Epithelial cell of esophagus (primary cell): ENCODE measurements at places on chromosomes 7 and 10.

- DNase-seq = no peak
Measured at GRCh38 chr7:3239291-3239691, 61.8 kb upstream of the SDK1 start.

- DNase-seq = no peak
Measured at GRCh38 chr7:25240340-25240739, 12.1 kb upstream of the NPVF start.

DNA sequence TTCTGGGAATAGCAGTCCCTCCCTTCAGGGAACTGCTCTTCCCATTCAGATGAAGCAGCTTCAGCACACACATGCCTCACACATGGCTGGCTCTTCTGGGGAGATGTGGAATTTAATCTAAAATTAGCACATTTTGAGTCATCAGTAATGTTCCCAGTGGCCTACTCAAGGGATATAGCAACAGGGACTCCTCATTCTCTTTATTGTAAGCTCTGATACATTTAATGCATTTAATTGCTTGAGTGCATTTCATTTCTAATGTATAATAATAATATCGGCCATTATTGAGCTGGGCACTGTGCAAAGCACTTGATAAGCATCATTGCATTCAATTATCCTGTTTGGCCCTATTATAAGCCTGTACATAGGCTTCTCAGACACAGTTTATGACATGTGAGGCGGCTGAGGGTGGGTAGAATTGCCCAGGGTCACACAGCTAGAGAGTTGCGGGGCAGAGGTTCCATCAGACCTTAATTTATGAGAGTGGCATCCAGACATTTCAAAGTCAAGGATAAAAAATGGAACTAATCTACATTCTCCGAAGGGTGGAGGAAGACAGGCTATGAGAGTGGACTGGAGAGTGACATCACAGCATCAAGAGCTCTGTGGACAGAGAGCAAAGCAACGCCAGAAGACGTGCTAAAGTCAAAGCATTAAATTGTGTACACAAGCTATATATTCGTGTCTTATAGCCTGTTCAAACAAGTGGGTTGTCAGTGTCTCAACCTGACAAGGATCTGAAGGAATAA, 76.8 kb downstream of the LANCL2 start:
- DNase-seq = no peak

DNA sequence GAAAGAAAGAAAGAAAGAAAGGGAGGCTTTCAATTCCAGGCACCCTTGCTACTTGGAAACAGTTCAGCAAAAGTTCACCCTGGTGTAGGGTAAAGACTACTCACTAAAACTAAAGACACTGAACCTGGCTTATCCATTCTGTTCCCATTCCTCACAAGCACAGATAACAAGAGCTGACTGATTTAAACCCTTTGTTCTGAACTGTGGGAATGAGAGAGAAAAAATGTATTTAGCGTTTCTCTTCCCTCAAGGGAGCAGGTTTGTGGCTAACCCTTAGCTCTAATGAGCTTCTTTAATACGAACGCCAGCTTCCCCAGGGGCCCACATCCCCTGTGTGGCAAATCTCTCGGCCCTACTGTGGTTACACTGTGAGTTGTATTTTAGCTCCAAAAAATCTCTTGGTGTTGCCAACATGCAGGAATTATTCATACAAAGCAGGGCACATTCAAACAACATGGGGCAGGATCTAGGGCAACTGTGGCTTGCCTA, 23.3 kb downstream of the PRTFDC1 start:
- DNase-seq = no peak

GRCh38 chr7:112271162-112271561, 64.7 kb downstream of the ZNF277 start:
- DNase-seq = no peak

DNA sequence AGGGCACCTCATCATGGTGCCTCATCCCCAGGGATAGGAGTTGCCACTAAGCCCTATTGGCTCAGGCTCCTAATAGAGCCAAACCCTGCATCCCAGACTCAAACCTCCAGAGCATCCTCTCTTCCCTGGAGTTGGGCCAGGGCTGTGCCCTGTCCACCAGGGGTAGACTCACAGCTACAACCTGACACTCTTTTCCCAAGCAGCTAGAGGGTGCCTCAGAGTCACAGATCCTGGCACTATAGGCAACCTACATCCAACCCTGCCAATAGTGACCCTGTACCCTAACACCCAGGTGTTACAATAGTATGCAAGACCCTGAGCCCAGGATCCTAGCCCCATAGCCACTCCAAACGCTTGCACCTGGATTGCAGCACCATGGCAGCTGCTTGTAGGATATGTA, 64.0 kb upstream of the PLA2G12B start:
- no peak for DNase-seq

- DNase-seq = no peak
Measured at GRCh38 chr7:25886387-25887240, 265.4 kb upstream of the NFE2L3 start.

DNA sequence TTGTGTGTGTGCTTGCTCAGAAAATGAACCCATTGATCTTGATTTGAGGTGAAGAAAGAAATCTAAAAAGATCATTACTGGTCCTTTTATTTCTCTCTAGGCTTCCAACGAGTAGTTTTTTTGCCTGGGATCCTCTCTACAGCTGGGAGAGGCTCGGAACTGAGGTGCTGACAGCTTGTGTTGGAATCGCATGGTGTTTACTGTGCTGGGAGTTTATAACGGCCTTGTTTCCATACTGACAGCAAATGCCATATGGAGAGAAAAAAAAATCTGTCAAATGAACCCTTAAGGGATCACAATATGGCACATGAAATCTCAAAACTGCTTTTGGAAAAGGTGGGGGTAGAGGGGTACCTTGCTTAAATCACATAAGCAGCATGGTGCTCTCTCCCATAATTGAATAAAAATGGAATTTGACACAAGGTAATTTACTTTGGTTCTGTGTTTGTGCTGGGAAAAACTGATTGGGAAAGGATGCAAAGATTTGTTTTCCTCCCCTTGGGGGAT, 165.0 kb downstream of the RGS10 start:
- DNase-seq = no peak

DNA sequence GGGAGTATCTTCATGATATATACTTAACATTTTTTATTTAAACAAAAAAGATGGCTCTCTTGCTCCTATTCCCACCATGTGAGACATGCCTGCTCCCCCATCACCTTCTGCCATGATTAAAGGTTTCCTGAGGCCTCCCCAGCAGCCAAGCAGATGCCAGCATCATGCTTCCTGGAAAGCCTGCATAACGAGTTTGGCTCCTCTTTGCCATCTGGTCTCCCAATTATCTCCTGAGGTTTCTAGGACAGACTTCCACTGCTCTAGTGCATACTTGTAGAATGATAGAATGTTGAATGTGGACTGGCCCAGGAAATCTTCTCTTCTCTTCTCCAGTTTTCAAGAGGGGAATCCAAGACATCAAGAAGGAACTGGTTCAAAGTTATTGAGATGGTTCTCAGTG, 45.9 kb upstream of the ELAPOR2 start:
- DNase-seq = peak; percentile 17

GRCh38 chr7:157361537-157361936, 24.7 kb downstream of the DNAJB6 start:
- DNase-seq = no peak

GRCh38 chr10:96651998-96652431, 65.2 kb upstream of the TM9SF3 start:
- no peak for DNase-seq

GRCh38 chr10:92575961-92576360, 2.1 kb upstream of the IDE start:
- DNase-seq = peak; percentile 87

- DNase-seq = no peak
Measured at GRCh38 chr7:150450491-150451001, at the start of gene GIMAP8. TSS of gene GIMAP8 (plus strand) at chr7:150450630. CDS start at chr7:150466699, 16,069 bp downstream.

- peak; percentile 89 for DNase-seq
Measured at GRCh38 chr7:135213831-135214230, 2.5 kb upstream of the WDR91 start.

DNA sequence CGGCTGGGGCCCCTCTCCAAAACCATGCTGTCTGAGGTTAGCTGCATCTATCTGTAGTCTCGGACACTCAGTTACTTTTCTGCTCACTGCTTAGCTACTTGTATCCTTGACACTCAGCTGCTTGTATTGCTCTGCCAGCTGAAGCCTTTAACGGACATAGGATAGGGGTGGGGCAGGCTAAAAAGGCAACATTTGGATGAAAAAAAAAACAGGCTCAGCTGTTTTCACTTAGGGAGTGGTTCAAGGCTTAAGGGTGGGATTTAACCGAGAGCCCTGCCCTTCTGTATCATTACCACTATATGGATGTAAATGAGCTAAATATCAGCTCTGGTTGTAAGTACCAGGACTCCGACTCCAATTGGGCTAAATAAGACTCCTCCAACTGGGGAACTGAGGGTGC, 28.6 kb downstream of the LSMEM1 start:
- no peak for DNase-seq

GRCh38 chr7:25391961-25392587, 163.8 kb upstream of the NPVF start:
- no peak for DNase-seq

- no peak for DNase-seq
Measured at GRCh38 chr7:108848486-108848885, 278.8 kb downstream of the DNAJB9 start.

- no peak for DNase-seq
Measured at GRCh38 chr10:20954519-20954918, 57.4 kb upstream of the NEBL start.

DNA sequence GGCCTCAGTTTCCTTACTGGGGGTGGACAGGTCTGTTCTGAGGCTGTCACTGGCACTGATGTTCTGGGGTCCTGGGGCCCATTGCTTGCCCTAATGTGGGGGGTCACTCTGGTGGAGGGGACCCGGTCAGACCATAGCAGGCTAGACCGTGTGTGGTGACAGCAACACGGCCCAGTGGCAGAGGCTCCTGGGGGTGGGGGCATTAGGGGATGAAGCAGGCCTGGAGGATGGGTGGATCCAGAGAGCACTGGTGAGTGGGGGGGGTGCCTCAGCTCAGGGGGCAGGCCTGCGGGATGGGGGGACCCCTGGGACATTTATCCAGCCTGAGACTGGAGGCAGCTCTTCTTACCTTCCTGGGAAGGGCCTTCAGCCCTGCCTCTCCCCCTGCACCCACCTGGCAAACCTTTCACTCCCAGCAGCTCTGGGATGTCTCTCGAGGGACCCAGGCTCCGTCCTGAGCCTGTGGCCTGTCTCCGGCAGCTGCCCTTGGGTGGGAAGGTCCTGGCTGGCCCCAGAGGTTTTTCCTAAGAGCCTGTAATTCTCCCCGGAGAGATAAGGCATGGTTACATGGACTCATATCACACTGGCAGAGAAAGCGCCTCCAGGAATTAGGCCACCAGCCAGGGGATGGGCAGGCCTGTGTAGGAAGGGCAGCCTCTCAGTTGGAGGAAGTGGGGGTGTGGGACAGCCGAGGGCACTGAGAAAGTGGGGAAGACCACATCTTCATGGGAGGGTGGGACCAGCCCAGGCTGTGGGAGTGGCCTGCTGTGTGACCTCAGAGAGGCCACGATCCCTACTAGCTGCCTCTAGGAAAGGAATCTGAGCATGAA, 147.7 kb downstream of the UBE2H start:
- no peak for DNase-seq

- no peak for DNase-seq
Measured at GRCh38 chr7:139829775-139830117, 682 bp downstream of the TBXAS1 start.

DNA sequence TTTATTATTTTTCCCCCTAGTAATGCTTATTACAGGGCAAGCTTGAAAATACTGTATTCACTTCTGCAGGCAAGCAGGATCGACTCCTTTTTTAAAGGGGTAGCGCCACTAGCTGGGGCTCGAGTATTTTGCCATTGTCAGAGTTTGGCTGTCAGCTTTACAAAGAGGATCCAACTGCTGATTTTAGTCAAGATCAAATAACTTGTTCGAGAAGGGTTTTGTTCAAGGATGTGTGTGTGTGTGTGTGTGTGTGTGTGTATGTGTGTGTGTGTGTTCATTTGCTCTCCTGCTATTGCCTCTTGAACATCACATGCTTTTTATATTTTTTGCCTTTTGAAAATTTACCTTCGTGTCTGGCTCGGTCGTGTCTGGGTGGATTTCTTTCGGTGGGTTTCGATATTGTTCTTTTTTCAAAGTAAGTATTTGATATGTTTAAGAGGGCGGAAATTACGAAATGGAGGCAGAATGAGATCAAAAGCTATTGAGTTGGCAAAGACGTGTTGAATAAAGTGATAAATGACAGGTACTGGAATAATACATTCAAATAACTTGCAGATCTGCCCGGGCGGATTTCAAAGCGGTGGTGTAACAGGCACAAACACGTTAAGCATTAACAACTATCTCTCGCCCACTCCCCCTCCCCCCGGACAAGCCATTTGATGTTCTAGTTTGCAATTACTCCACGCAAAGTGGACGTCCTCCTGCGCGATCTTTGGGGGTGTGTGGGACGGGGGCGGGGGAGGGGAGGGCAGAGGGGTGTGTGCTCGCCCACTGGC, 1.1 kb downstream of the ARID5B start:
- DNase-seq = peak; percentile 93

- DNase-seq = peak; percentile 39
Measured at GRCh38 chr10:43075612-43076003, 1.3 kb upstream of the RET start.

DNA sequence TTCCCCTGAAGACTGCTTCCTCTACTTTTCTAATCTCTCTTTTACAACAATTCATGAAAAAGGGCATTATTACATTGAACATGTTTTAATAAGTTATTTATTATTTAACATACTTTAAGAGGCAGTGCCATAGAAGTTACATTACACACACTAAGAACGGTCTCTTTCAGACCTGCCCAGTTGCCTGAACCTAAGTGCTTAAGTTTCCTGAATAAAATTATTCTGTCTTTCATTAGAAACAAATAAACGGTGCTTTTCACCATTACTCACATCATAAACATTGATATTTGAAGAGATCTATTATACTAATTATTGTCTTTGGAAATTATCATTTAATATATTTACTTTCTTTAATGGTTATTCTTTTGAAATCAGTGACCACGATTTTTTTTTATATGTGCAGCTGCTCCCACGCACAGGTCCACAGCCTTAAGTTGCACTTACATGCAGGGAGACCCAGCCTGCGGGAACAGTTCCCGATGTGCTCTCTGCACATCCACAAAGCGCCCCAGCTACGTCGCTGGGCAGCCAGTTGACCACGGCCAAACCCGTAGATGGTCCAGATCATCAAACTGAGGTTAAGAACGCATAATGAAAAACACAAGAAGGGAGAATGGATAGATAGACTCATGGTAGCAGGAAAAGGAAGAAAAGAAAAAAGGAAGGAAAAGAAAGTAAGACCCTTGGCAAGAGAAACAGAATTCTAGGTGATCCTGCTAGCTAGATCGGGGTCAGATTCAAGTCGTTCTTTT, 437.0 kb upstream of the MGMT start:
- no peak for DNase-seq

GRCh38 chr7:26372249-26372648, 80.6 kb downstream of the SNX10 start:
- DNase-seq = no peak

GRCh38 chr7:75055155-75055554, 18.4 kb downstream of the RCC1L start:
- no peak for DNase-seq
